ENCODE measurements at places on chromosomes 5 and 9.

DNA sequence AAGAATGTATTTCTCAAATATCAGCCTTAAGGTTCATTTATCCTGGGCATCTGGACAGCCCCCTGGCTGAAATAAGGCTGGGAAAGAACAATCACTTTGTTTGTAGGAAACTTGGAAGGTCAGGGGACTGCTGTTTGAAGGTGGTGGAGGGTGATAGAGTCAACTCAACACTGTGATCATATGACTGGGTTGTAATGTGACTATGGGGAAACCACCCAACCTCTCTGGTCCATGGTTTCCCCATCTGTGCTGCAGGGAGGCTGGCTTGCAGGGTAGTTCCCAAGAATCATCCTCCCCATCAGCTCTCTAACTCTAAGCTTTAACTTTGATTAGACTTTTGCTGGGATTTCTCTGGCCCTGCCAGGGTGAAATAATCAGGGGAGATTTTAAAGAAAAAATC lies 10.0 kb downstream of the INSYN2B start:
- no peak for DNase-seq

DNA sequence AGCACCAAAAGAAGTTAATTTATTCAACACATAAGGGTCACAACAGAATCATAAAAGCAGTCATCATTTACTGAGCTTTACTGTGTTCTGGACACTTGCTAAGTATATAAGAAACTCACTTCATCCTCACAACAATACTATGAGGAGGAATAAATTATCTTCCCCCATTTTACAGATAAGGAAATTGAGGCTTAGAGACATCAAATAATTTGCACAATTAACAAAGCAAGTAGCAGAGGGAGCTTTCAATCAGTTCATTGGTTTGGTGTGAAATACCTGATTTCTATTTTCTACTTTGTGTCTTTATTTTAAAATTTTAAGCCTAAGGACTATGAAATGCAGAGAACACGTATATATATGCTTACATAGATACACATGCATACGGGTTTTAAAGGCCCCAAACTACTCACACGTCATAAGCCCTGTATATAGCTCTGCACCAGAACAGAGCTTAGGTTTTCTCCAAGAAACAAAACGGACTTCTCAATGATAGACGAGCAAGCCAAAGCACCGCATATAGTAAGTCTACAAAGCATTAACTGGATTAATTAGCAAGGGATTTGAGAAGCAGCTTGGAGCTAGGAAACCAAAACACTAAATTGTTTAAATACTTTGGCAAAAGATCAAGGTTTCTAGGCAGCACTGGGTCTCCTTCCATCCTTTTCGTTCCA lies 95.6 kb downstream of the DENND1A start:
- no peak for DNase-seq

DNA sequence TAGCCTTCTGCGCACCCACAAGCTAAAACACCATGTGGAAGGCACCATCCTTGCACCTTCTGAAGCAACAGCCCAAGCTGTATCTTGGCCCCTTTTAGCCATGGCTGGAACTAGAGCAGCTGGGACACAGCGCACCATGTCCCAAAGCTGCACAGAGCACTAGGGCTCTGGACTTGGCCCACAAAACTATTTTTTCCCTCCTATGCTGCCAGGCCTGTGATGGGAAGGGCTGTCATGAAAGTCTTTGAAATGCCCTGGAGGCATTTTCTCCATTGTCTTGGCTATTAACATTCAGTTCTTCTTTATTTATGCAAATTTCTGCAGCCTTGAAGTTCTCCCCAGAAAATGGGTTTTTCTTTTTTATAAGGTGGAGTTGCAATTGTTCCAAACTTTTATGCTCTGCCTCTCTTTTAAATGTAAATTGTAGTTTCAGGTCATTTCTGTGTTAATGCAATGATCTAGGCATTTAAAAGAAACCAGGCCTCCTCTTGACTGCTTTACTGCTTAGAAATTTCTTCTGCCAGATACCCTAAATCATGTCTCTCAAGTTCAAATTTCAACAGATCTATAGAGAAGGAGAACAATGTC lies 996.3 kb downstream of the TAF11L14 start:
- no peak for DNase-seq

DNA sequence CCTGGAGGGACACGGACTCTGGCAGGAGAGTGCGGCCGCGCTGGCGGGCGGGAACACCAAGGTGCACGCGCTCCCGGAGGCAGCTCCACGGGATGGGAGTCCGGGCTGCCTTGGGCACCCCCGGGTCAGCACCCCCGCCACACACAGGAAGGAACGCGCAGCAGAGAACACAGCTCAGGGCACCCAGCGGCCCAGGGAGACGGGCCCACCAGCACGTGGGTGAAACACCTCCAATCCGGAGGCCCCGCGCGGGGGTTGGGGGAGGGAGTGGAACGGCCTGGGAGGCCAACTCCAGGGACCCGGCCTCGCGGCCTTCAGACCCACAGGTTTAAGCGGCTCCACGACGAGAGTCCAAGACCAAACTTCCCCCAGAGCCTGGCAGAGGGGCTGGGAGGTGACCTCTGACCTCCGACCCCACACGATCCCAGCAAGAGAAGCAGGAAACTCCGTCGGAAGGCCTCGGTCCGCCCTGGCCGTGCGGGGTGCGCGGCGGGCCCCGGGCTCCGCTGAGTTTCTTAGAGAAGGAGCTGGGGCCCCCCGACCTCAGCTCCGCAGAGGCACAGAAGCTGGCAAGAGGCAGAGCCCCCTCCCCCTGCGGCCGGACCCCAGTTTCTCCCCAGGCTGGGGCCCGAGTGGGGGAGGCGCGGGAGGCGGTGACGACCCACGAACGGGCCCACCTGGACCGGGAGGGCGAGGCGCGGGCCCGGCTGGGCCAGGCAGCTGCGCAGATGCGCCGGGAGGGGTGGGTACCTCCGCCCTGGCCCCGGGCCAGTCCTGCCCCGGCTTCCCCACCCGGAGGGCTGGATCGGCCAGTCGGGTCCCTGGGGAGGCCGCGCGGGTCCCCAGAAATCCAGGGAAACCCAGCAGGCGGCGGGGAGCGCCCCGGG lies 851 bp downstream of the NACC2 start:
- peak; percentile 36 for DNase-seq

DNA sequence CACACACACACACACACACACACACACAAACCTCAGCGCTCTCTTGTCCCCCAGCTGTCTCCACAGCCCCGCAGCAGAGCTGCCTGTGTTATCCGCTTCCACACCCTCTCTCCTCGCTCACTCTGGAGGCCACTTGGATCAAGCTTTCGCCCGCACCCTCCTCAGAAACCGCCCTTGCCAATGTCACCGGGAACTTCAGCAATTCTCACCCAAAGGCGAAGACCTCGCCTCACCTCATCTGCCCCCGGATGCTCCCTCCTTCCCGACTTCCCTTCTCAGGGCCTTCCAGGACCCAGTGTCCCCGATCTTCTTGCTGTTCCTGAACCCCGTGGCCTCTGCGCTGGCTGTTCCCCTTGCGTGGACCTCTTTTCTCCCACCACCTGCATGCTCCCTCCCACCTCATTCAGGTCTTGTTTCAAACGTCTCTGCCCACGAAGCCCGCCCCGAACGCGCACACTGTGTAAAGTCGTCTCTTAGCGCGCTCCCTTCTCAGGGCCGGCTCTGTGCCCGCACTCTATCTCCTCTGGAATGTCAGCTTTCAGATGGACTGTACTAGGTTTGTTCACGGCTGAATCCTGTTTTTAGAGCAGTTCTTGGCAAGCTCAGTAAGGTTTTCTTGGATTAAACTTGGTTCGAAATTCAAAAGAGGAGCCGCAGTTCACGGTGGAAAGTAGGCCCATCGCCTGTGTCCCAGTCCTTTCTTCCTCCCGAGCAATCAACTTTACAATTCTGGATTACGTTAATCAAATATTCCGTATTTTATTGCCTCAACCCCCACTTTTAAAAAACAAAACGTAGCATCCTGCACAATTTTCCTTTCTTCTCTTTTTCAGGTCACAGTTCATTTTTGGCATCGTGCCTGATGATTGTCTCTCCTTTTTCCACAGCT lies 1.0 kb upstream of the TRIM7 start:
- peak; percentile 27 for DNase-seq

DNA sequence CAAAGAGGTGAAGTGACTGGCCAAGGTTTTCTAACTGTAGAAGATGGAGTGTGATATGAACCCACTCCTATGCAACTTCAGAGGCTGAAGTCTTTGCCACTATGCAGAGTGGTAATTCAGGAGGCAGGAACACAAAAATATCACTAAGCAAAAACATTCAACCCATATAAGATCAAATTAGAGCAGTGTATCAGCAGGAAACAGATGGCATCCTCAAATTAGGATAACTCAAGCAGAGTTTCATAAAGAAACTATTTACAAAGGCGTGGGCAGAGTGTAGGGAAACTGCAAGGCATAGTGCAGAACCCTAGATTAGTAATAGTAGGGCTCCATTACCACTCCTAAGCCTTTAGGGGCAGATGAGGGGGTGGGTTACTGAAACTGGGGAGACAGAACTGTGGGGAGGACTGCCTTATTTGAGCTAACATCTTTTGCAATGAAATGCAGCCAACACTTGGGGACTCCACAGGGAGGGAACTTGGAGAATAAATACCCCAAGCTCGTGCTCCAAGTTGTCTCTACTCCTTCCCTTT lies 72.2 kb downstream of the PTTG1 start:
- DNase-seq, result no peak

DNA sequence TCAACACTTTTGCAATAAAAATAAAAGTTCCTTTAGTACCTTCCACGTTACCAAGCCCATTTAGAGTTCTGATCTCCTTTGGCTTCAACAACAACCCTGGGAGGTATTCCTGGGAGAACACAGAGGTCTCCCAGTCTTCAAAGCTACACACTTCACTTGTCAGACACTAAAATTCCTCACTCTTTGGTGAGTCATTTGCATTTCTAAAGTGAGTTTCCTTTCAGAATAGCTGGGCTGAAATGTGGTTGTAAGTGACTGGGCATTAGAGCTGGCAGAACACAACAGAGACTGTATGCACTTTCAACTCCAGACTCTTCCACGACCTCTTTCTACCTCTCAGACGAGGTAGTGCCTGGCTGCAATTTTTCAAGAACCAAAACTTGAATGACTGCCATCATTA lies 11.5 kb upstream of the F2RL1 start:
- DNase-seq, result no peak

GRCh38 chr5:121937762-121938161 lies 24.0 kb upstream of the SRFBP1 start:
- no peak for DNase-seq

- DNase-seq, result peak; percentile 3
Observed at GRCh38 chr5:59036274-59036961, 453.5 kb downstream of the RAB3C start.

GRCh38 chr5:81525690-81526089 lies 131.8 kb upstream of the ACOT12 start:
- DNase-seq, result no peak

GRCh38 chr5:54415896-54416601 lies 39.5 kb upstream of the HSPB3 start:
- DNase-seq, result no peak

GRCh38 chr9:97737429-97737828 lies 40.3 kb upstream of the XPA start:
- DNase-seq, result no peak

DNA sequence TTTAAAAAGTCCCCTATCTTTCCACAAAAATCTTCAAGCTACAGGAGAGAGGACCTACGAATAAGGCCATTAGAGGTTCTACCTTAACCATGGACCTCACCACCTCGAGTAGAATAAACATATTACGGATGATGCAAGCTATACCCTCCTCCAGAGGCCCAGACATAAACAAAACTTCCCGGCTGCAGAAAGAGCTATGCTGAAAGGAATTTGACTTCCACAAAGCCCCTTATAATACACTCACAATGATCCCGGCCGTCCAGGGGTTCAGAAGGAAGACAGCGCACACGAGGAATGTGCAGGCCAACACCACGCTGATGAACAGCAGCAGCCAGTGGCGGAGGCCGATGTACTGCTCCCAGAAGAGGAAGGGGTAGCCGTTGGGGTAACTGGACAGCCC lies 59.0 kb downstream of the PTCH1 start:
- DNase-seq, result no peak

DNA sequence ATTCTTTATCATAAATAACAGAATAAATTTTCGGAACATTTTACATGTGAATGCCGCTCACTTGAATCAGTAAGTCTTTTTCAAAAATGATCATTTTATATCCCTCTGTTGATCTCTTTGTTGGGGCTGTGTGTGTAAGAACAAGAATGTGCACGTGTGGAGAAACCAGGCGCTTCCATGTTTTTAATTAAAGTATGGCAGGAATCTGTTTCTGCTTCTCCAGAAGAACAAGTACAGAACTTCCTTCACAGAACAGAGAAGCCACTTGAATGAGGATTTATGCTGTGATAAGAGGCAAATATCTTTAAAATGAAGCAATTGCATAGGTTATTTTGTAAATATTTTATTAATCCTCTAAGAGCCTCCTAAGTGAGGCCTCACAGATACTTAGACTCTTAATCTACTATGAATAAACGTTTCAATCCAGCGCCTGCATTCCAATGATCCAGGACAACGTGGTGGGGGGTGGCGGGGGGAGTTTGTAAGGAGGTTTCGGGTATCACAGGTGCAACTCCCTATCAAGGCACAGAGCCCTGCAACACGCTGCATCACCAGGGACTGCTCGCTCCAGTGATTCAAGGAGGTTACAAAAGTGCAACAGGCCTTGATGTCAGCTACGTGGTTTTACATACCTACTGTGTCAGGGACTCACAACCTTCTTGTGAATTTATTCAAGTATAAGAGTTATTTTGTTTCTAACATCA lies 409.2 kb downstream of the BNC2 start:
- no peak for DNase-seq

- no peak for DNase-seq
Observed at GRCh38 chr9:127095411-127095810, 27.0 kb downstream of the ANGPTL2 start.

GRCh38 chr9:112041536-112042243 lies 133.4 kb downstream of the SUSD1 start:
- no peak for DNase-seq

GRCh38 chr5:122757285-122757684 lies 17.6 kb upstream of the SNX2 start:
- DNase-seq, result no peak

- DNase-seq, result no peak
Observed at GRCh38 chr5:180130291-180130869, 58.8 kb upstream of the RNF130 start.

GRCh38 chr5:165263536-165263935 lies 1758.1 kb downstream of the MAT2B start:
- no peak for DNase-seq

- peak; percentile 61 for DNase-seq
Observed at GRCh38 chr5:179858241-179858585, 404 bp downstream of the MRNIP start.

- no peak for DNase-seq
Observed at GRCh38 chr9:86801246-86801645, 146.1 kb downstream of the GAS1 start.

GRCh38 chr5:83494666-83495065 lies 23.1 kb downstream of the VCAN start:
- DNase-seq, result no peak

GRCh38 chr9:124761710-124762109 lies 9.4 kb downstream of the NR6A1 start:
- DNase-seq, result no peak
